ENCODE measurements at places on chromosomes 7 and 10. TPM values are rescaled to one million over a fixed set of nuclear protein-coding genes. Genes with fewer than 3 reads are reported as not detected.

FAM25C gene
- 3.0 TPM for total RNA-seq

CRHR2 gene
- total RNA-seq, result 0.02 TPM

EVX1 gene
- total RNA-seq, result 0.18 TPM

ZNF487 gene
- 6.7 TPM for total RNA-seq

FOXI2 gene
- not detected for total RNA-seq

H2AZ2 gene
- total RNA-seq, result 254 TPM

Measured in A549 treated with AZD2906 at 1 μM for 4 hours (cell line).